ENCODE measurements at places on chromosomes 7 and 10. TPM values are rescaled to one million over a fixed set of nuclear protein-coding genes. Genes with fewer than 3 reads are reported as not detected.

The KIF5B gene
- total RNA-seq: 139 TPM

GRCh38 chr7:45080958-45081669, 7.7 kb downstream of the NACAD start:
- ATAC-seq: no peak

GRCh38 chr7:19209166-19209696, 64.0 kb upstream of the FERD3L start:
- ATAC-seq: no peak

- ATAC-seq: no peak
Observed at GRCh38 chr7:114109304-114109703, 190.5 kb upstream of the PPP1R3A start.

DNA sequence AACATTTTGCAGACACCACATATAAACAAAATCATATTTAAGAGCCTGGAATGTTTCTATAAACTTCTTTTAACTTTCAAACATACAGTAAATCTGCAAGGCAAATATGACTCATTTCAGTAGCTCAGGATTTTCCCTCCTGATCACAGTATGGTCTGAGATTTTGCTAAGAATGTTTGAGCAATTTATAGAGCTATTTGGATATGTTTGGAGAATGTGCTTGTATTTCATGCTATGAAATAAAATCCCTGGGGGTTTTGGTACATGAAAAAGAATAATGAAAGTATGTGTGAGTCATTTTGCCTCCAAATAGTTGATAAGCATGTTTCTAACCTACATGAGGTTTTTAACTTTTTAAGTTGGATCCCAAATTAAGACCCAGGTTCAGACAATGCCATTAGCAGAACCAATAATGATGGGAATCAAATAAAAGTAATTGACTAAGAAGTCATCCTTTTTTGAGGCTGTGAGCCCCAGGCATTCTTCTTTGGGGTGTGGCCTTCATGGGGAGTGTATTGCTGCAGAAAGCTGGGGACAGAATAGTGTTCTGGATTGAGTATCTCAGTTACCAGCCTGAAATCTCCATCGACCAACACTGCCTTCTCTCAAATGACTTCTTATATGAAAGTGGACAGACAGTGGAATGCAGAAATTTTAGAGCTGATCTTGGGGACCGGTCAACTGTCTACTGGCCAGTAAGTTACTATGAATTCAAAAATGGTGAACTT, 66.1 kb upstream of the AGBL3 start:
- ATAC-seq: peak; percentile 70
